ENCODE measurements at places on chromosomes 2 and 18.
A peak's percentile ranks its signal among the peaks of the same experiment; 100 is the strongest.

GRCh38 chr2:159118859-159119500 lies 150.5 kb downstream of the TANC1 start:
- no peak for DNase-seq

DNA sequence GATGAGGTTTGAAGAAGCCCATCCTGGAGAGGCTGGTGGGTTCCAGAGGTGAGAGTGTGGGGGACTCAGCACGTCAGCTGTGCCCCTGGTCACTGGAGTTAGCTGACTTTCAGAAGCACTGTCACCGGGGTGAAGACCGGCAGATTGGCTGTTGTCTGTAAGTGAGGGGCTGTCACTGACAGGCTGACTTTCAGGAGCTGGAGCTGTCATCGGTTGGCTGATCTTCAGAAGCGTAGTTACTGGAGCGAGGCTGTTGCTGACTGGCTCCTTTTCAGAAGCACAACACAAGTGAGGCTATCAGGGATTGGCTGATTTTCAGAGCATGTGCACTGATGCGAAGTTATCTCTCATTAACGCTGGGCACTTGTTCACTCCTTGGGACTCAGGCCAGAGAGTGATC lies 738.4 kb upstream of the ID2 start:
- DNase-seq: no peak

DNA sequence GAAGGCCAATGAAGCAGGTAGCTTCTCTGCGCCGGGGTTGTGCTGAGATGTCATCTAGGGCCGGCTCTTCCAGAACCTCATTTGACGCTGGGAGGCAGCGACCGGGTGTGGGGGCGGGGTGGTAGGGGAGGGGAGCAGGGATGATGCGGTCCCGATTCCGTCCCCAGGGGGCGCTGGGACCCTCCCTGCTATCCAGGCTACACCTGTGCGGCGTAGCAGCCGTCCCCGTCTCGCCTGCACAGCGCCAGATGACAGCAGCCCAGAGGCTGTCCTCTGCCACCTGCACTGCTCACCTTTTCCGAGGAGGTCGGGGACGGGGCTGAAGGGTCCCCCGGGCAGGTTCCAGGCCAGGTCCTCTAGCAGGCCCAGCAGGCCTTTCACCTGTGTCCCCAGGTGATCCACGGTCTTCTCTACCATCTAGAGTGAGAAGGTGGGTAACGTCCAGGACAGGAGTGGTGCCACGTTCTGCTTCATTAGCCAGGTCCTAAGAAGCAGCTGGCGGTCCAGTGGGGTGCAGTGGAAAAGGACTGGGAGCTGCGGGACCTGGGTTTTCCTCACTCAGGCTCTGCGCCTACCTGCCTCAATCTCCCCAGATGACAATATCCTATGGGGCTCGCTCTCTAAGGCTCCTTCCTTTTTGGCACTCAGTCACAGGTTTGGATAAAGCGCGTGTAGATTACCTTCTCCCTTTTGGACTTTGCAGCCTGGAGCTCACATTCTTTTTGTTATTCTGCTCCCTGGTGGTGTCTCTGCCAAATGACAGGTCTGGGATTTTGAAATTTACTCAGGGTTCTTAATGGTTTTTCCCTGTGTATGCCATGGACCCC lies 56.0 kb upstream of the RAB6C start:
- DNase-seq: peak; percentile 88

DNA sequence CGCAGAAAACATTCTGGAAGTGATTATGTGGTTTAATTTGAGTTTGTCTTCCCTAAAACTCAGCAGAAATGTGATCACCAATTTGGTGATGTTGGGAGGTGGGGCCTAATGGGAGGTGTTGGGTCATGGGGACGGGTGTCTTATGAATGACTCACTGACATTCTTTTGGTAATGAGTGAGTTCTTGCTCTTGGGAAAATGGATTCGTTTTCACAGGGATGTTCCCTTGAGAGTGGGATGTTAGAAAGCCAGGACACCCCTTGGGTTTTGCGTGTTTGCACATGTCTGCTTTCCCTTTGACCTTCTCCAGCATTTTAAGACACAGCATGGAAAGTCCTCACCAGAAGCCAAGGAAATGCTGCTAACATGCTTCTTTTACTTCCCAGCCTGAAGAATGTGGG lies 321.5 kb upstream of the NT5C1B start:
- DNase-seq: no peak

- DNase-seq: no peak
Measured at GRCh38 chr2:186544255-186544675, 45.6 kb upstream of the ITGAV start.

DNA sequence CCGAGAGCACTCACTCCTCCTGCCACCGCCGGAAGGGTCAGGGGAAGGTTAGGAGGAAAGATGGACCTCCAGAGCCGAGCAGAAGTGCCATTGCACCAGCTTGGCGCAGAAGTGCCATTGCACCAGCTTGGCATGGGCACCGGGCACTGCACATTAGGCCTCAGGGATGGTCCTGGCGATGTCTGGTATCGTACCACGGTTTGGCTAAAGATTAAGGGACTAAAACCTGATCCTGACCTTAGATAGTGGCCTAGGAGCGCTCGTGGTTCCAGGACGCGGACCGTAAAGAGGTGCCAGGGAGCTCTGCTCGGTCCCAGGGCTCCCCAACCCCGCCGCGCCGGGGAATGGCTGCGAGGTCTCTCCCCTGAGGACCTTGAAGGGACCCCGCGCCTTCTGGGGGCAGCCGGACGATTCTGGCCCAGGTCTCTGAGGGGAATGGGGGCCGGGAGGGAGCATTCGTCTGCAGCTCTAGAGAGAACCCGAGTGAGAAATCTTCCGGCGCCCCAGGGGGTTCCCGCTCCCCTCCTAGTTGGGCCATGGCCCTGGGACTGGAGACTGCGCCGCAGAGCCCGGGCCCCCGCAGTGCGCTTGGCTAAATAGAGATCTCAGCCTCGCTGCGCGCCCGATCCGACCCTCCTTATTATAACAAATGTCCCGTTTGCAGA lies 1.8 kb downstream of the PAX8 start:
- no peak for DNase-seq

DNA sequence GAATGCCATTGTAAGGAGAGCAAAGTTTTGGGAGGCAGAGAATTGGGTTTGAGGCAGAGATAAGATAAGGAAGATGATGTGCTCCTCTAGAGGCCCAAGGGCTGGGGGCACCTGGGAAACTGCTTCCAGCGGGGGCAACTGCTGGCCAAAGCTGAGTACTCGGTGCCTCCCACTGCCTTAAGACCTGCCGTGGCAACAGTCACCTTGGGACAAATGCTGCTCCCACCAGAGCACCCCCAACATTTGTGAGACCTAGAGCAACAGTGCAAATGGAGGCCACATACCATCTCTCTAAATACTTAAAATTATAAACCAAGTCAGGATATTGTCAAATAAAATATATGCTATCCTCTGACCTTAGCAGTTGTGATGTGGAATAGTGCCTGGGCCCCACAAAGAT lies 127.1 kb downstream of the CAPN13 start:
- peak; percentile 10 for DNase-seq

DNA sequence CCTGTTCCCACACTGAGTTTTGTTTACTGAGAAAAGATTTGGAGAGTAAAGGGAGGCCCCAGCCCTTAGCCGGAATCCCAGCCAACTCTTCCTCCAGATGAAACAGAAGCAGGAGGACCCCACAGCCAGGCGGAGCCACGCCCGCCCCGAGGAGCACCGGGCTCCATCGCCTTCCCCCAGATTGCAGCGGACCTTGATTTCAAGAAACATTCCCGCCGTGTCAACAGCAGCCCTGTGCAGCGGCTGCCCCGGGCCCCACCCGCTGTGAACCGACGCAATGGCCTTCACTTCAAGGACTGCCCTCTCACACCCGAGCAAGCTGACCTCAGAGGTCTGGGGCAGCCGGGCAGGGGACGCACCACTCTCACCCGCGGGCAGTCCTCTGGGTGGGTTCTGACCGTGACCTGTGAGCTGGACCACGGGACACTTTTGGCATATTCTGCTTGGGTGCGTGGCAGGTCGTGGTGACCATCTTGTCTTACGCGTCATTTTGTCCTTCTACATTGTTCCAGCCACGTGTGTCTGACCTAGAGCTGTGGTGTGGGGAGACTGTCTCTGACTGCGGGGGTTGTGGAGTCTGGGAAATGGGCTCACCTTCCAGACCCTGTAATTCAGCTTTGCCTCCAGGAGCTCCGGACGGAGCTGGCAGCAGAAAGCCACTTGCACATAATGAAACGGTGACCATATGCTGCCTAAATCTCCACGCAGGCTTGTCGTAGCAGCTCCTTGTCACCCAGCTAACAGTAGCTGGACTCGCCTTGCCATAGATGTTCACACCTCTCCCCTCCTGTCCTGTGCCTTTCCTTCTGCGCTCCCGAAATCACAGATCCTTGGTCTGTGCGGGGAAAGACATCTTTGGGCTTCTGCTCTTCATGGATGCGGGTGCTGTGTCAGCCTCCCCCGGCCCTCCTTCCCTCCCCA lies 32.0 kb upstream of the INHBB start:
- DNase-seq: no peak

DNA sequence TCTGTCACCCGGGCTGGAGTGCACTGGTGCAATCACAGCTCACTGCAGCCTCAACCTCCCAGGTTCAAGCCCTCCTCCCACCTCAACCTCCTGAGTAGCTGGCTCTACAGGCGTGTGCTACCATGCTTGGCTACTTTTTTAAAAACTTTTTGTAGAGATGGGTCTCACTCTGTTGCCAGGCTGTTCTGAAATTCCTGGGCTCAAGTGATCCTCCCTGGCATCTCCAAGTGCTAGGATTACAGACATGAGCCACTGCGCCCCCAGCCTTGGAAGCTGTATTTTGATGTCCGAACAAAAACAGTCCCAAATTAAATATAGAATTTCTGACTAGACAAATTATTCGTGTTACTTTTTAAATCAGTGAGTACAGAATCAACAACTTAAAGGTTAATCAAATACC lies 97.4 kb downstream of the ZNF516 start:
- DNase-seq: no peak

GRCh38 chr2:126382998-126383397 lies 273.0 kb upstream of the GYPC start:
- DNase-seq: no peak

DNA sequence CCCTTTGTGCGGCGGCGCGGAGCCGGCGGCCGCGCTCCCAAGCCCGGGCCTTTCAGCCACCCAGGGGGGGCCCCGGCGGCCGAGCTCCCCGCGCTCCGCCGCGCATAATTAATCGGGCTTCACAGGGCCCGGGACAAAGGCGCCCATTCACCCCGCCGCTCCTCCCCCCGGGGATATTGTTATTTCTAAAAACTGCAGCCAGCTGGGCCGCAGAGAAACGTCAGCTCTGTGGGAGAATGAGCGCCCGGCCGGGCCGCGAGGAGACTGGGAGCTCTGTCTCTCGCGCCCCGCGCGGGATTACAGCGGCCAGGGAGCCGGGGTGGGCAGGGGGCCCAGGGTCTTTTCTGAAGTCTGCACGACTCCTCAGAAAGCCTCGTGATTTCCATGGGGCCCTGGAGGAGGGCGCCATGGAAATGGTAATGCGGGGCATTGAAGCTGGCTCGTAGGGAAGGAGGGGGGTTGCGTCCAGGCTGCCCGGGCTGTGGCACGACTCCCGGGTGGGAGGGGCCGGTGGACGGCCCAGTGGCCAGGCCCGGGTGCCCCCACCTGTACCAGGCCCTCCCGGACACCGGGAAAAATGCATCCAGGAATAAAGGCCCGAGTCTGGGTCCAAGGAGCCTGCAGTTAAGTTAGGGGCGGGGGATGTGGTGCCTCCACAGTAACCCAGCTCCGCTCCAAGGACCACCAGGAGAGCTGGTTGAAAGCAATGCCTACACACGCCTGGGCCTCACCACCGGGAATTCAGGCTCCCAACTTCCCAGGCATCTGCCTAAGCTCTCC lies 125.3 kb downstream of the ZFP36L2 start:
- peak; percentile 44 for DNase-seq

DNA sequence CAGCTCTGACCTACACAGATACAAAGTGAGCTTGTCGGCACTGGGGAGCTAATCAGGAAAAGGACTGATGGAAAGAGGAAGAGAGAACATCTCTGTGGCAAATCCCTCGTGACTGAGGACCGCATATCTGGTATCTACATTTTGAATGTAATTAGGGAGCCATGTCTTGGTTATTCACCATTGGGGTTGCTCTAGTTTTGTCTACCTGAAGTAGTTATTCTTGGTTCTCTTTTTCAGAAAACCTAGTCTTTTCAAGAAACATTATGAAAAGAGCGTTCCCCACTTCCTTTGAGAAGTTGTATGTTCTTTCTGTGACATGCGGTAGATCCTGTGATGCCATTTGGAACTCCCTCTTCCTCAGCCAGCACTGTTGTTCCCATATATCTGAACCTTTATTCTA lies 104.4 kb downstream of the DOCK10 start:
- DNase-seq: no peak

DNA sequence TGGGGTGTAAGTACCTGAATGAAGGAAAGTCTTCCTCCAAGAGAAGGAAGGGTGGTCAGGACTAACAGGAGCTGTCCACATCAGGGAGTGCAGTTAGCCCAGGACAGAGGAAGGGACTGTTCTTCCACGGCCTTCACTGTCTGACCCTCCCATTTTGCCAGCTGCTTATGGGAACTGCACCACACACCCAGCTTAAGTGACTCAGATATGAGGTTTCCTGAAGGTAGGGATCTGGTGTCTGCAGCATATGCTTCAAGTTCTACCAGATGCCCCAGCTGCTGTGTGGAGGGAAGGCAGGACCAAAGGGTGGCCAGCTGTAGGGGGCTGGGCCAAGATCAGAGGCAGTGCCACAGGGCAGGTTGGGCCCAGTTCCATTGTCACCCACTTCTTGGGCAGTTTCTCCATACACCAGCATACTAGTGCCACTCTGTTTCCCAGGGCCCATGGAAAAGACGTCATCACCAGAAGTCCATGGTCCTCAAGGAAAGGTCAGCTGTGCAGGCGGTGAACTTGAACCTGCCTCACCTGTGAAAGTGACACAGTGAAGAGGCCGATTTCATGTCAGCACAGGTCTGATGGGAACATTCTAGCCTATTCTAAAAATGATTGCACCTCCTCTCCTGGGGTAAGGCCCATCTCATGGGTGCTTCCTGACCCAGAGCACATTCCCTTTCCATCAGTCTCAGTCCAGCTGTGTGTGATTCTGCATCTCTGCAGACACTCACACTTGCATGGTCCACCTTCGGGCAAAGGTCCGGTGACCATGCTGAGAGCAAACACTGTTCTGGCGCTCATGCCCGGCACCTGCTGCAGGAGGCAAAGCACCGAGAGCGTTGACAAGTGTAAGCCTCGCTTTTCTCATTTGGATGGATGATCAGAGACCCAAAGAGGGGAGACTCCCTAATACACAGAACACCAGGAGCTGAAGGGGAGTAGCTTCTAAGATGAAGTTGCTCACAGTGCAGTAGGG lies 68.0 kb downstream of the ACAA2 start:
- no peak for DNase-seq

DNA sequence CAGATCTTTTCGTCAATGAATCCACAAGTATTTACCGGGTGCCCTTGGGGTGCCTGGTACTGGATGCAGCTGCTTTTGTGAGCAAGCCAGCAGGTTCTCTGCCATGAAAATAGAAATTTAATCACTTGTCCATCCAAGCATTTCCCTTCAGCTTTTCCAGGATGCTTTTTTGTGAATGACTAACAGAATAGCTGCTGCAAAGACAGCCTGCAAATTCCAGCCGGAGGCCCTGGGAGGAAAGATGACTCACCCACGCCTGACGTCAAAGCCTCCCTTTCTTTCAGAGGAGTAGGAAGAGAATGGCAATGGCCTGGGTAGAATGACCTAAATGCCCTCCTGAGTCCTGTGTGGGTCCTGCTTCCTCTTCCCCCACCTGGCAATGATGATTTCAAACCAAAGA lies 111.9 kb downstream of the AP1S3 start:
- DNase-seq: peak; percentile 80

Data from H1 (cell line).